ENCODE measurements at places on chromosomes 2 and 18.

GRCh38 chr2:73827660-73828388, 937 bp upstream of the STAMBP start:
- DNase-seq = no peak

- no peak for DNase-seq
These were observed 321.6 kb downstream of the DSEL start for GRCh38 chr18:67194886-67195285.

- DNase-seq = no peak
These were observed 153.3 kb upstream of the NOSTRIN start for GRCh38 chr2:168649105-168649504.

- no peak for DNase-seq
These were observed 145.1 kb downstream of the KCNE4 start for GRCh38 chr2:223197046-223197445.

DNA sequence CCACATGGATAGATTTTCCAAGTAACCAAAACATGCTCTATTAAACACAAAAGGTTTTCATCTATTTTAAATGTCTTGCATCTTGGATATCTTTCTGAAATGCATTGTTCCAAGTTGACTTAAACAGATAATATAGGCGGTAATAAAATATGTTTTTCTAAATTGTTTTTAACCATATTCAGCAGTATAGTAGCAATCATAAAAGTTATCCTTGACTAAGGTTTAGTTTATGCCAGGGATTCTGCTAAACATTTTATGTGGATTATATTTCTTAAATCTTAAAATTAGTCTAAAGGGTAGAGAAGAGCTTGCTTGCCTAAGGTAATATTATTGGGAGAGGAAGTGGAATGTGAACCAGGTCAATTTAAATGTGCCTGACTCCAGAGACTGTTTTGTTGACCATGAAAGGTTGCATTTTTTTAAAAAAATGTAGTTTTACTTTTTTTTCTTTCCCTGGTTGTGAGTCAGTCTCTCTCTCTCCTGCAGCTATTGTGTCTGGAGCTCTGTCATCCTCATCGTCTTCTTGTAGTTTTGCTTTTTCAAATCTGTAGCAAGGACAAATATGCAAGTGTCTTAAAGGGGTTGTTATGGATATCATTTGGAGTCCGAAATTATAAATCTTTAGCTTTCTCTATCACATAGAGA, 309.1 kb upstream of the COL3A1 start:
- DNase-seq = no peak

DNA sequence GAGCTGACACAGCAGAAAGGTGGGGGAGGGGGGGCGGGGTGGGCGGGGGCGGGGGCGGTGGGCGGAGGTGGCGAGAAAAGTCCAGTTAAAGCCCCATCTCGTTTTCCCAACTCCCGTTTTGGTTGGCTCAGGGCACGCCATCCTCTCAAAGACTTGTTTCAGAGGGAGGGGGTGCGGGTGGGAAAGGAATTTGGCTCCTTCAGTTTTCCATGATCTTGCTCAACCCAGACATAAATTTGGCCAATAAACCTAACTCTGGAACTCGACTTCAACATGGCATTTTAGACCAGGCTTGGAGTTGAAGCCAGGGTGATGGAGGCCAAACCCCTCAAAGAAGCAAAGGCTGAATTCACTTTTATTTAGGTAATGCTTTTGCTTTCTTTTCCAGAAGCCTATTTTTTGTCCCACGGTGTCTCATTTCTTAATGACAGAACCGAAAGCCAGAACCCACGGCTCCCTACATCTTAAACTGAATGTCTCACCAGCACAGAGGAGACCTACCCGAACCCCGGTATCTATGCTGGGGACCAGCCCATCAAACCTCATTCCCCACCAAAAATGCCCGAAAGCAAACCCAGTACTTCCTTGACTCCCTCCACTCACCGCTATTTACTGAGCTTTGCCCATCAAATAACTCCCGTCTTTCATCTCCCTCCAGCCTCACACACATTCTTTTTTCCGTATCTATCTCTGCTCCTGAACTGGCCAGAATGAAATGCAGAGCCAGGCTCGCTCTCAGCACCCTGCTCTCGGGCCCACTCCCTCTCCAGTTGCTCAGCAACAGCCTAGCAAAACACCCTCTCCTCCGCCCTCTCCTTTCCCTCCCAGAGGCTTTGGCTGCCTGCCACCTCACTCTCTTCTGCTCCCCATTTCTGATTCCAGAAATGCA, 4.3 kb downstream of the IGFBP5 start:
- DNase-seq = no peak

GRCh38 chr2:179932786-179933185, 71.4 kb upstream of the ZNF385B start:
- no peak for DNase-seq
